ENCODE measurements at places on chromosomes 5 and 9.

GRCh38 chr9:136385015-136385414 is 11.5 kb upstream of the CARD9 start:
- no peaks in the 10 kb centered on the region for H3K4me1 ChIP-seq
- no peak overlapping the region for H3K4me3 ChIP-seq
- H3K36me3 ChIP-seq: peaks cover 67% of the 10 kb centered on the region
- H3K27ac ChIP-seq: no peak overlapping the region
- H3K27me3 ChIP-seq: no peaks in the 10 kb centered on the region
- no peak for DNase-seq

- peaks cover 29% of the 10 kb centered on the region for H3K4me1 ChIP-seq
- no peak for DNase-seq
- H3K4me3 ChIP-seq: no peak overlapping the region
- H3K27me3 ChIP-seq: no peaks in the 10 kb centered on the region
- no peak overlapping the region for H3K27ac ChIP-seq
Measured at GRCh38 chr5:87125766-87126165, 141.9 kb upstream of the RASA1 start.

GRCh38 chr5:131973089-131973712 is 27.7 kb upstream of the MEIKIN start:
- no peaks in the 10 kb centered on the region for H3K4me1 ChIP-seq
- no peak for DNase-seq
- no peak overlapping the region for H3K4me3 ChIP-seq
- H3K27me3 ChIP-seq: peaks cover 14% of the 10 kb centered on the region
- H3K36me3 ChIP-seq: no peaks in the 10 kb centered on the region
- H3K27ac ChIP-seq: no peak overlapping the region

DNA sequence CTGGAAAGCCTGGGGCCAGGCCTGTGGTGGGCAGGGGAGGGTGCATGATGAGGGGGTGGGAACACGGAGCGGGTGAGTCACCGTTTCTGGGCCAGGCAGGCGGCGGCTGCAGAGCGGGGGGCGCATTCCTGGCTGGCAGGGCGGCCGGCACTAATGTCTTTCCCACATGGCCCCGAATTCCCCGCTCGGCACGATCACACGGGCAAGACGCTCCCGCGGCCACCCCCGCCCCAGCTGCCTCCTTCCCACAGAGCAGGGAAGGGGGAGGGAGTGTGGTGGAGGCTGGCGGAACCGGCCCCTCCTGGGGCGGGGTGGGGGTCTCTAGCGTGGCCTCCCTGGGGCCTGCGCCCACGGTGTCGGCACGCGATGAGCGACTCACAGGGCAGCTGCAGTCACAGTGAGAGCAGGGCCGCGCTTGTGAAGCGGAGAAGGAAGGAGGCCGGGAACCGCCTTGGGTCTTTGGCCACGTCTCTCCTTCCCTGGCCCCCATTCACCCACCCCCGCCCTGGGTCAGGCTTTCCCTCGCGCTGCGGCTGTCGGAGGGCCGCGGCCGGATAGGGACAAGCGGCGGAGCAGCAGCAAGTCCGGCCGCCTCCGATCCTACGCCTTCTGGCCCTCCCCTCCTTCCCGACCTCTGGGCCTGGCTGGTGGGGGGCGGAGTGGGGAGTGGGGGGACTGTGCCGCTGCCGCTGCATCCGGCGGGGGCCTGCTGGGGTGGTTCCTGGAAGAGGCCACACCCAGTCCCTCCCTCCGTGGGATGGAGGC is 48.9 kb downstream of the CXXC5 start:
- H3K36me3 ChIP-seq: no peaks in the 10 kb centered on the region
- H3K27ac ChIP-seq: peak overlapping the region; percentile 89
- peak overlapping the region; percentile 43 for H3K4me3 ChIP-seq

- DNase-seq: no peak
Measured at GRCh38 chr9:76269789-76270188, 124.4 kb downstream of the RFK start.

- no peak overlapping the region for H3K27ac ChIP-seq
- no peaks in the 10 kb centered on the region for H3K4me1 ChIP-seq
- H3K36me3 ChIP-seq: no peaks in the 10 kb centered on the region
Measured at GRCh38 chr5:122790354-122791103, 15.6 kb downstream of the SNX2 start.

DNA sequence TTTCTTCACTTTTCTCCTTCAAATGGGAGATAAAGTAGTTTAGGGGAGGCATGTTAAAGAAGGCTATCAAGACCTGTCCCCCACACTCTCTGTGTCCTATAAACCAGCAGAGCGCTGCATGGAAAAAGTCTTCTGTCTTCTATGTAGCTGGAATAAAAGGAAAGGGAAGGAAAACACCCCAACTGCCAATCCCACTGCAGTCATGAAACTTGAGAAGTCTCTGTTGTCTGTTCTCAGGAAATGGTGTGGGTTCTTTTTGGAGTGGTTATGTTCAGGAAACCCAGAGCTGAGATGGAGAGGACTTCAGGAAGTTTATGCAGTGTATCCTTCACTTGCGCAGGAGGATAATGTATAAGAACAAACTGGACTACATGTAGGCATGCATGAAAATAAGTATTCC is 274.3 kb downstream of the GAS1 start:
- H3K27me3 ChIP-seq: no peaks in the 10 kb centered on the region
- no peak for DNase-seq
- no peak overlapping the region for H3K27ac ChIP-seq
- no peaks in the 10 kb centered on the region for H3K36me3 ChIP-seq
- H3K4me1 ChIP-seq: peaks cover 9% of the 10 kb centered on the region

DNA sequence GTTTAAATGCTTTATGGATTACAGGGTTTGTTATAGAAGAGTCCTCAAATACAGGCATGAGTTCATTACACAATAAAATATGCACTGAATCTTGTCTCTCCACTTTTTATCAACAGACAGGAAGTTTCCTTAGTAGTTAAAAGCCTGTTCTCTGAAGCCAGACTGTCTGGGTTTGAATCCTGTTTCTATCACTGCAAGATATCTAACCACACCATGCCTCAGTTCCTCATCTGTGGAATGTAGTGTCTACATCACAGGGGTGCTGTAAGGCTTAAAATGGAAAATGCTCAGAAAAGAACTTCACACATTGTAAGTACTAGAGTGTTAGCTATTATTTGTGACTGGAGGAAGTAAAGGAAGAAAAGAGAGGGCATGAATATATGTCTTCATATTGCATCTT is 9.3 kb downstream of the LIX1 start:
- H3K4me1 ChIP-seq: no peaks in the 10 kb centered on the region
- H3K4me3 ChIP-seq: no peak overlapping the region
- no peaks in the 10 kb centered on the region for H3K27me3 ChIP-seq

DNA sequence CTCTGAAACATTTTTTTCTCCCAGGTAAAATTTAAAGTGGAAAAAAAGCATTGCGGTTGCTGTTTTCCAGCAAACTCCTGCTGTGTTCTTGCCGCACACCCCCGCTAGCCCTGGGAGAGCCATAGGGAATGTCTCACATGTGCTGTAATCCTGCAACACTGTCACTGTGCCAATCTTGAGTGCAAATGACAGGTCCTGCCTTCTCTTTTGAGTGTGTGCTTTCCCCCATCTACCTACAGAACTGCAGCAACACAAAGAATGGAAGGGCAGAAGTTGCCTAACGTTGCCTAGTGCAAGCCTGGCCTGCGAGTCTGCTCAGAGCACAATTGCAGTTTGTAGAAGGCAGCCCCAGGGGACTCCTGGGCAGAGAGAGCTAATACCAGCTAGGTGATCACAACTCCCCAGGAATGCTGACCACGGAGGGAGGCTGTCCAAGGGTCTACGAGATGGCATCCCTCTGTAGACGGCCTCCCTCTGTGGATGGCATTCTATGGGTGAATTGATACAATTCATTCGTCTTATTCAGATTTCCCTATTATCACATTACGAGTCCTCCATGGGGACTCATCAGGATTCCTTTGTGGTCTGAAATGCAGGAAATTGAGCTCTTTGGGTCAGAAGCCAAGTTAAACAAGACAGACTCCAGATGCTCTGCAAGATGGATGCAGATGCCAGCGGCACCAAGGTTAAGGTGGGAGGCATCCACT is 172.6 kb upstream of the S1PR3 start:
- no peak overlapping the region for H3K27ac ChIP-seq
- no peaks in the 10 kb centered on the region for H3K36me3 ChIP-seq

- no peak overlapping the region for H3K4me3 ChIP-seq
- no peaks in the 10 kb centered on the region for H3K36me3 ChIP-seq
- H3K27me3 ChIP-seq: peaks cover 98% of the 10 kb centered on the region
- H3K27ac ChIP-seq: no peak overlapping the region
- H3K4me1 ChIP-seq: peaks cover 4% of the 10 kb centered on the region
Measured at GRCh38 chr9:124010665-124011321, 775 bp upstream of the LHX2 start.

DNA sequence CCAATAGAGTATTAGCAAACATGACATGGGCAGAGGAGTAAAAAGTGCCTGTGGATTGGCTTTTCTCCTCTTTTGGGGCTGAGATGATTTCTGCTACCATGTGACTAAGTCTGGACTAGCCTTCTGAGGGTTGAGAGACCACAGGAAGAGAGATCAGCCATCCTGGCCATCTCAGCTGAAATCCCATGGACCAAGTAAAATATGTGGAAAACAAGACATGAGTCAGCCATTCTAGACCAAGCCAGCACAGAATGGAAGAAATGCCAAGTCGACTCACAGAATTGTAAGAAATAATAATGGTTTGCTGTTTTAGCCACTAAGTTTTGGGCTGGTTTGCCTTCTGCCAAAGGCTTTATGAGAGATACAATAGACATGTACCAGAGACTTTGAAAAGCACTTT is 377.8 kb downstream of the CHSY3 start:
- no peak for DNase-seq
- H3K4me1 ChIP-seq: no peaks in the 10 kb centered on the region
- H3K36me3 ChIP-seq: no peaks in the 10 kb centered on the region
- no peak overlapping the region for H3K27ac ChIP-seq
- H3K27me3 ChIP-seq: no peaks in the 10 kb centered on the region

DNA sequence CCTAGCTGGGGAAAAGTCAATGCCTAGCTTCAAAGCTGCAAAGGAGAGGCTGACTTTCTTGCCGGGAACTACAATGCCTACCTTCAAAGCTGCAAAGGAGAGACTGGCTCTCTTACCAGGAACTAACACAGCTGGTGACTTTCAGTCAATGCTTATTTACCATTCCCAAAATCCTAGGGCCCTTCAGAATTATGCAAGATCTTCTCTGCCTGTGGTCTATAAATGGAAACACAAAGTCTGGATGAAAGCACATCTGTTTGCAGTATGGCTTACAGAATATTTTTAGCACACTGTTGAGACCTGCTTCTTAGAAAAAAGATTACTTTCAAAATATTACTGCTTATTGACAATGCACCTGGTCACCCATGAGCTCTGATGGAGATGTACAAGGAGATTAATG is 259.4 kb downstream of the PLK2 start:
- H3K4me3 ChIP-seq: no peak overlapping the region
- no peaks in the 10 kb centered on the region for H3K36me3 ChIP-seq
- H3K4me1 ChIP-seq: no peaks in the 10 kb centered on the region
- DNase-seq: no peak

DNA sequence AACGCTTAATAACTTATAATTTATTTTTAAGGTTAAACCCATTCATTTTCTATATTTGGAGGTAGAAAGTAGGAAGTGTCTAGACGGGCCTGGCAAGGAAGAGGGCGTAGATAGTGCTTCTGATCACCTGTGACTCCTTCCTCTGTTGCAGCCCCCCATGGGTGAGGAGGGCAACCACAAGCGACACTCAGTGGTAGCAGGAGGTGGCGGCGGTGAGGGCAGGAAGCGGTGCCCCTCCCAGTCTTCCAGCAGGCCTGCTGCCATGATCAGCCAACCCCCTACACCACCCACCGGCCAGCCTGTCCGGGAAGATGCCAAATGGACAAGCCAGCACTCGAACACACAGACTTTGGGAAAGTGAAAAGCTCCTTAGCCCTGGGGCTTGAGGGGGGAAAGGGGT is 36.7 kb downstream of the FAXDC2 start:
- H3K27ac ChIP-seq: no peak overlapping the region
- H3K36me3 ChIP-seq: peaks cover 86% of the 10 kb centered on the region
- no peaks in the 10 kb centered on the region for H3K27me3 ChIP-seq
- H3K4me1 ChIP-seq: no peaks in the 10 kb centered on the region

DNA sequence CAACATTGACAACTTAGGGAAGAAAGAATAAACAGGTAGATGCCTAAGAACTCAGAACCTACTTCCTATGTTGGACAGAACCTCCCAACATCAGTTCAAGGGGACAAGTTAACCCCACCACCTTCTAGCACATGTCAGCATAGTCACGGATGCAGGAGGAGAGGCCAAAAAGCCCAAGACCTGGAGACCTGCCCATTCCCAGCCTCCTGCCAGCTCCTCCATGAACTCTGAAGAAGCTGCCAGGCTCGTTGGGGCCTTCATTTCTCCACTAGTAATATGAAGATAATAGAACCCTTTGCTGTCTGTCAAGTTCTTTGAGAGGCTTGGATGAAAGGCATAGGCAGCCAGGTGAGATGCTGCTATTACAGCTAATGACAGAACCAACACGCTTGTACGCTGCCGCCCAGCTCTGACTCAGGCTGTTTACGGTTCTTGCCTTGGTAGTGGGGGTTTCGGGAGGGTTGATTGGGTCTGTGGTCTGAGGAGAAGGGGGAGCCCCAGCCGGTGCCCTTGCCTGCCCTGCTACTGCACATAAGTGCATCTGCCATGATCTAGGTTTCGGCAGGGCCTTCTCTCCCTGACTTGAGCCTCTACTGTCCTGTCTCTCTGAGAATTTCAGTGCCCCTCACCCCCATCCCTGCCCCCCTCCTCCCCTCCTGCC is 82.2 kb downstream of the NRG2 start:
- no peak for DNase-seq
- no peak overlapping the region for H3K27ac ChIP-seq
- H3K4me3 ChIP-seq: no peak overlapping the region
- no peaks in the 10 kb centered on the region for H3K27me3 ChIP-seq

GRCh38 chr5:142982821-142983200 is 212.6 kb downstream of the ARHGAP26 start:
- no peak for DNase-seq
- H3K4me1 ChIP-seq: peaks cover 55% of the 10 kb centered on the region
- H3K36me3 ChIP-seq: no peaks in the 10 kb centered on the region
- H3K4me3 ChIP-seq: no peak overlapping the region
- no peaks in the 10 kb centered on the region for H3K27me3 ChIP-seq

GRCh38 chr5:32147236-32147635 is 26.9 kb downstream of the GOLPH3 start:
- H3K27me3 ChIP-seq: no peaks in the 10 kb centered on the region
- no peak overlapping the region for H3K27ac ChIP-seq
- no peak overlapping the region for H3K4me3 ChIP-seq
- H3K4me1 ChIP-seq: peaks cover 39% of the 10 kb centered on the region
- H3K36me3 ChIP-seq: no peaks in the 10 kb centered on the region

- H3K4me1 ChIP-seq: no peaks in the 10 kb centered on the region
- H3K4me3 ChIP-seq: no peak overlapping the region
- H3K27me3 ChIP-seq: no peaks in the 10 kb centered on the region
- no peak overlapping the region for H3K27ac ChIP-seq
Measured at GRCh38 chr5:94906750-94907149, 288.3 kb downstream of the SLF1 start.

DNA sequence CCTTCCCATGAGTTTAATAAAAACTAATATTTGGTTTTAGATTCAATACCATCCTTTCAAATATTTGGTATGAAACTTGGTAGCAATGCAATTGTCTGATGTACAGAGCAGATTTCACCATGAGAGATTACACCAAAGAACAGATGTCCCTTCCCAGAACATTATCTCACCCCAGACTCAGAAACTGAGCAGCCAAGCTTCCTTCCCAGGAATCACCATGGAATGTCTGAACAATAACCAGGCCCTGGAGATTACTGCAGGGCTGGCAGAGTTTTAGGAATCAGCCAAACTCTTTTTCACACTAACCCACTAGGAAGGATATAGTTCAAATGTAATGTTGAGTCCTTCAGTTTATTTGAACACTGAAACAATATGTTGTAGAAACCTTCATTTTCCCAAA is 23.9 kb downstream of the CLTA start:
- H3K27me3 ChIP-seq: no peaks in the 10 kb centered on the region
- H3K36me3 ChIP-seq: peaks cover 81% of the 10 kb centered on the region
- no peaks in the 10 kb centered on the region for H3K4me1 ChIP-seq
- no peak overlapping the region for H3K27ac ChIP-seq
- no peak overlapping the region for H3K4me3 ChIP-seq
